ENCODE measurements at places on chromosomes 1 and 21.

DNA sequence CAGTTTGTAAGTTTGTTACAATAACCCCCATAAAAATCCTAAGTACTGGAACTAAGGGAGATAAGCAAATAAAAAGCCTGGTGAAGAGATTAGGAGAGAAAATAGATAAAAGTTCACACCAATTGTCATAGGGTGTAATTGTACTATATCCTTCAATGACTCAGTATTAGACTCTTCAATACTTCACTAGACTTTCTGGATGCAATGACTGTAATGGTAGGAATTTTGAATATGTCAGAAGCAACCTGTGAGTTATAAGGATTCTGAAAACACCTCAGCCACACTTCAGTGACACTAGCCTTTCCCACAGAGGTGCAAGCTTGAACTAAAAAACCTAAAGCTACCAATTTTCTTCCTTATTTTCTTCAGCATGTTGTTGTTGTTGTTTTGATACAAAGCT lies 147.9 kb downstream of the PTGER3 start:
- no peak for DNase-seq

- no peak for DNase-seq
These were observed 37.4 kb downstream of the PCAT6 start for GRCh38 chr1:202848191-202848542.

DNA sequence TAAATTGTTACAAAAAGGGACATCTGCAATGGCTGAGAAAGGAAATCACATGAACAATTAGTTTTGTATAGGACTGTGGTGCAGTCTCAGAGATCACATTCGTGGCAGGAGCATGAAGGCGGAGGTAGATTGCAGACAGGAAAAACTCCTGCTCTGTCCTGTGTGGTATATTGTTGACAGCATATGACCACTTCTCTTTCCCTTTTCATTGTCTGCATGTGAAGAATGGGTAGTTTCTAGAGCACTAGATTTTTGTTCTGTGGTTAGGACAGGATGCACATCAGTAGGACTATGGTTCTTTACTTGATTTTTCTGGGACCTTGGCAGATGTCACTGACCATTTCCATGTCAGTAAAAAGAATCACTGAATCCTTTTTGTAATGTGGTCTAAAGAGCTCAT lies 625.9 kb upstream of the PKN2 start:
- no peak for DNase-seq

DNA sequence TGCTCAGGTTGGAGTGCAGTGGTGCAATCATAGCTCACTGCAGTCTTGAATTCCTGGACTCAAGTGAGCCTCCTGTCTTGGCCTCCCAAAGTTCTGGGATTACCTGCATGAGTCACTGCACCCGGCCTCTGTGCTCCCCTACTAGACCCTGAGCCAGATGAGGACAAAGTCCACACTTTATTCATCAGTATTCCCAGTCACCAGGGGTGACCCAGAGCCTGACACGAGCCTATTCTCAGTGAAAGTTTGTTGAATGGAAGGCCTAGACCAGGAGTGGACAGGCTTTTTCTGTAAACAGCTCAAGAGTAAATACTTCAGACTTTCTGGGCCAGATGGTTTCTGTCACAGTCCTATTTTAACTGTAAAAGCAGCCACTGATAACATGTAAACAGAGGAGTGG lies 68.2 kb downstream of the MAB21L3 start:
- no peak for DNase-seq

GRCh38 chr1:247212012-247212411 lies 40.2 kb upstream of the ZNF124 start:
- no peak for DNase-seq

GRCh38 chr1:193406901-193407300 lies 220.5 kb upstream of the B3GALT2 start:
- no peak for DNase-seq

GRCh38 chr1:1419813-1420653 lies 1.0 kb downstream of the ANKRD65 start:
- no peak for DNase-seq

GRCh38 chr1:164786980-164787833 lies 228.2 kb downstream of the PBX1 start:
- peak; percentile 5 for DNase-seq

DNA sequence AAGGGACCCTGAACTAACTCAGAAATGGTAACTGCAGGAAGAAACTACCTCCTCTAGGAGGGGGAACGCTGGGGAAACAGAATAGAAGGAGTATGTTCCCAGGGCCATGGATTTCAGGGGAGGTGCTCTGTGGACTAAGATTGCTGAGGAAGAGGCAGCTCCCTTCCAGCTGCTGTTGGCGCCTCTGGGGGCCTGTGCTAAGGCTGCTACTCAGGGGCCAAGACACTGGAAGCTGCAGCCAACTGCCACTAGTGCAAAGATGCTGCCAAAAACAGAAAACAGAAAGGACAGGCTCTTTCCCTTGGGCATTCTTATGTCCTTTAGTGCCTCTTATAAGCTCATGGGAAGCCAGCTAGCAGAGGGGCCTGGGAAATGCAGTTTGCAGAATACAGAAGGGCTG lies 58.0 kb upstream of the SGIP1 start:
- no peak for DNase-seq

GRCh38 chr1:61097317-61097716 lies 15.0 kb downstream of the NFIA start:
- no peak for DNase-seq

DNA sequence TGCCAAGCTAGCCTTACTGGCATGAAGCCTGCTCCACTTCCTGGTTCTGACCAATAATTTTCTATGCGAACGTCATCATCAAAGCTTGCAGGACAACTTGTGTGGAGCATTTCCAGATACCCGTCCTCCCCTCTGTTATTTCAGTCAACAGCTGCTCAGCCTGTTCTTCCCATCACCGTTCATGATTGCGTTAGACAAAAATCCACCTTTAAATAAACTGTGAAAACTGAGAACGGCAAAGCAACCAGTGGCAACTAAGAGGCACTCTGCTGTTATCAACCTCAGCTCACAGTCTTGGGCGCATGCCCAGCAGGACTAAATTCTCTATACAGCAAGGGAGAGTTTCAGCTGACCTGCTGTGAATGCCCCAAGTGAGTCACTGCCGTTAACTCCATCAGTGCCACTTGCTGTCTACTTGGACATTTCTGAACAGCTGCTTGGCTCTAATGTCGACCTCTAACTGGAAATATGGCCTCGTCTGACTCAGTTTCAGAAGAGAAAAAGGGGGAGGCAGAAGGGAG lies 207.4 kb upstream of the RUNX1 start:
- DNase-seq, result no peak

GRCh38 chr21:45376459-45377324 lies 28.3 kb upstream of the COL18A1 start:
- no peak for DNase-seq

DNA sequence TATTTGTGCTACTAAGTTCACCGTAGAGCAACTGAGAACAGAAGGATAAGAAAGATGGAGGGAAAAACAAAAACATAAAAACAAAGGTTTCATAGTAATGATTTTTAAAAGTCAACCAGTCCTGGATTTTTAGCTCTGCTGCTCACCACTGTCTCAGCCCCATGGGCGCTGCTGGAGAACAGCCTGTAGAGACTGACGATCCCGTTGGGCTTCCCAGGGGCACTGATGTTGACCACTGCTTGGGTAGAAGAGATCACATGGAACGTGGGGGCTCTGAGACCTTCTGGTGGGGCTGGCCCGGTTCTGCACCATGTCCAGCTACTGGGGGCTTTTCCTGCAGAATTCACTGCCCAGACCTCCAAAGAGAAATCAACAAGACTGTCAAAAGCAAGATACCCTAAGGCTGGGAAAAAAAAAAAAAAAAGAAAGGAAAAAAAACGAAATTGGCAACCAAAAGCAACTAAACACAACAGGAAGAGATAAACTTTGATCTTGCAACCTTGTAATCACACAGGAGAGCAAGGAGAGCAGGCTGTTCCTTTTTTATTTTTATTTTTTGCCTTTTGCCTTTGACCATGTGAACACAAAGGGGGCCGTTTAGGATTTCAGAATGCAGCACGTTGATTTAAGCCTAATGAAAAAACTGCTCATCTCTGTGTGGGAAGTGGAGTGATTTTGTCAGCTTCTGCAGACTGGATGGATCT lies 83.5 kb downstream of the KCTD3 start:
- no peak for DNase-seq

- no peak for DNase-seq
These were observed 390.6 kb downstream of the KCTD3 start for GRCh38 chr1:215957663-215958062.

DNA sequence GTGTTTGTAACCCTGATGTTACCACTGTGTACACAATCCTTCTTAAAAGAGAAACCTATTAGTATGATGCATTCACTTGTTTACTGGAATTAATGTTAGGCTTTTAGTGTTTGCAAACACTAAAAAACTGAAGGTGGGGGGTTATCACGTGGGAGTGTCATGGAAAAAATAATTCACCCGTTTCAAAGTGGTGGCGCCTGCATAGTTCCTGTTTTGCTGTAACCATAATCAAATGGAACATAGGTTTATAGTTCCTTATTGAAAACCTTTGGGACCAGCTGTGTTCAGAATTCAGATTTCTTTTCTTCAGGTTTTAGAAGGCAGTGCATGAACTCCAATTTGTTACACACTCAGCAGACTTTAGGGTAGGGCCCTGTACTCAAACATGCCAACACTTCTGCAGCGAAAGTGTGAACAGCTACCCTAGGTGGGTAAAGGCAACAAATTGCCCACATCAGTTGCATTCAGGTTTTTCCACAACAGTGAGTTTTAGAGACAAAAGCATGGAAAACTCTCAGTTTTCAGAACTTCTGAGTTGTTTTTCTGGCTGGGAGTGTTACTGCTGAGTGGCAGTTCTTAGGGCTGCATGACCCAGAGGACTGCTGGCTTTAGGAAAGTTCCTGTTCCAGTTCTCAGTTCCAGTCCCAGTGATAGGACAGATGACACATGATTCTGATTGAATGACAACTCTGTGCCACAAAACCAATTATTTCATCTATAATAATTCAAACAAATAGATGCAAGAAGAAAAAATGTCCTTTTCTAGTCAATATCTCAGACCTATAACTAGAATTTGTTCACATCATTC lies 29.1 kb upstream of the IVNS1ABP start:
- no peak for DNase-seq

DNA sequence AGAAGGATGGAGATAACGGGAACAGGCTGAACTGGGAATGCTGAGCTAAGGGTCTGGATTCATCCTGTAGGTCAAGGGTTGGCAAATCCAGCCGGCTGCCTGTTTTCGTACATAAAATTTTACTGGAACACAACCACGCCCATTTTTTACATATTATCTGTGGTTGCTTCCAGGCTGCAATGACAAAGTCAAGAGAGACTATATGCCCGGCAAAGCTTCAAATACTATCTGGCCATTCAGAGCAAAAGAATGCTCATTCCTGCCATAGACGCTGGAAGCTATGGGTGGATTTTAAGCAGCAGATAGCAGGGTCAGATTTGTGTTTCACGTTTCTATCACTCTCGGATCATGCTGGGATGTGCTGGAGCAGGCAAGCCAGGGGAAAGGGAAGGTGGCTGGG lies 137.9 kb upstream of the EDN2 start:
- no peak for DNase-seq

GRCh38 chr1:32902535-32902920 lies 1.3 kb upstream of the TMEM54 start:
- DNase-seq, result no peak

GRCh38 chr1:66623812-66624211 lies 89.9 kb downstream of the SGIP1 start:
- no peak for DNase-seq

- DNase-seq, result no peak
These were observed 1.4 kb downstream of the TRIM17 start for GRCh38 chr1:228415221-228415620.

- no peak for DNase-seq
These were observed 179.2 kb downstream of the NFIA start for GRCh38 chr1:61261595-61261994.

DNA sequence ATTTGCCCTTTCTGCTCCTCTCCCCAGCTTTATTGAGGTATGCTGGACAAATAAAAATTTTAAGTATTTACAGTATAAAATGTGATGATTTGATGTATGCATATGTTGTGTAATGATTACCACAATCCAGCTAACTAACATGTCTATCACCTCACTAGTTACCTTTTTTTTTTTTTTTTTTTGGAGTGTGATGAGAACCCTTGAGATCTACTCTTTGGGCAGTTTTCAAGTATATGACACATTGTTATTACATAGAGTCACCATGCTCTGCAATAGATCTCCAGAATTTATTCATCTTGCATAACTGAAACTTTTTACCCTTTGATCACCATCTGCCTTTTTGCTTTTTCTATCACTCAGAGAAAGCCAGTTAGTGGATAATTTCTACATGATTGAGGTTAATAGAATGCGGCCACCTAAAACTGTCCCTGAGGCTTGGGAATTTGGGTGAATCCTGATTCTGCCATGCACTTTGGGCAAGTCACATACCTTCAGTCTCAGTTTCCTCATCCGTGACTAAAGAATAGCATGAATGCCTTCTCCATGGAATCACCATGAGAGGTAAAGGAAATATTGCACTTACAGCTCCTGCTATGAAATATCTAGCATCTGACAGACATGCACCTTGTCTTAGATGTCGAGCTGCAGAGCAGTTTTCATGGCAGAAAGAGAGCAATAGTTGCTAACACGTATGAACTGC lies 295.2 kb downstream of the DISC1 start:
- DNase-seq, result no peak

DNA sequence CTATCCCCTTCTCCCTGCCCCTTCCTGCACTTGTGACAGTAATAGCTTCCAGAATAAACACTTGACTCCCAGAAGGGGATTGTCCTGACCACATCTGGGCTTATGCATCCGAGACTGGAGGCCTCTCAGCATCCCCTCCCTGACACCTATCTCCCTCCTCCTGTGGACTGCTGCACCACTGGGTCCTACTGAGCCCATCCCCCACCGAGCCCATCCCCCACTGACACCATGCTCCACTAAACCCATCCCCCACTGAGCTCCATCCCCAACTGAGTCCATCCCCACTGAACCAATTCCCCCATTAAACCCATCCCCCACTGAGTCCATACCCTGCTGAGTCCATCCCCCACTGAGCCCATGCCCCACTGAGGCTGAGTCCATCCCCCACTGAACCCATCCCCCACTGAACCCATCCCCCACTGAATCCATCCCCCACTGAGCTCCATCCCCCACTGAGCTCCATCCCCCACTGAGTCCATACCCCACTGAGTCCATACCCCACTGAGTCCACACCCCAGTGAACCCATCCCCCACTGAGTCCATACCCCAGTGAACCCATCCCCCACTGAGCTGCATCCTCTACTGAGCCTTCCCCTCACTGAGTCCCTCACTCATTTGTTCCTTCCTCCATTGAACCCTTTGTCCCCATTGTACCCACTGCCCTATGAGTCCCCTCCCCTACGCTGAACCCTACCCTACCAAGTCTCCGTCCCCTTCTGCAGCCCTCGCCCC lies 5.6 kb downstream of the PDZK1IP1 start:
- DNase-seq, result no peak

GRCh38 chr21:43865540-43866259 lies 677 bp downstream of the AGPAT3 start:
- no peak for DNase-seq

DNA sequence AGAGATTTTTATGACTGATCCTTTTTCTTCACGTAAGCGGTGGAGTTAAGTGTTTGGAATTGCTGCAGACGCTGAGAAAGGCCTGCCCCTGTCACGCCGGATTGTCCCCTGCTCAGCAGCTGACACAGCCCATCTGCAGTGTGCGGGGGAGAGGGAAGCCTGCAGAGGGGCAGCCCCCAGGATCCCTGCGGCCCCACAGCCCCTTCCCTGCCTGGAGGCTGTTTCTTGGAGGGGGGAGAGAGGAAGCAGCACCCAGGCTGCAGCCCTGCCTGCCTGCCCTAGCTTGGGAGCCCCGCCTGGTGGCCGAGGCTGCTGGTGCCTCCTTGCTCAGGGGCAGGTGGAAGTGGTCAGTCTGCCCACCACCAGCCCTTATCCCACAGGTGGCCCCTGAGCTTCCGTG lies 50.7 kb downstream of the PRDM16 start:
- no peak for DNase-seq

GRCh38 chr1:50417507-50417906 lies 5.7 kb downstream of the DMRTA2 start:
- no peak for DNase-seq

All from stimulated activated CD4-positive, alpha-beta T cell treated with anti-CD3 and anti-CD28 coated beads, Interleukin-1b, Interleukin-23, amount 100 ng/mL, for 24 hours (primary cell).